ENCODE measurements at places on chromosomes 3 and 15. TPM values are rescaled to one million over a fixed set of nuclear protein-coding genes. Genes with fewer than 3 reads are reported as not detected.

The SYNPR gene
- not detected for total RNA-seq

The VEPH1 gene
- not detected for total RNA-seq

DNA sequence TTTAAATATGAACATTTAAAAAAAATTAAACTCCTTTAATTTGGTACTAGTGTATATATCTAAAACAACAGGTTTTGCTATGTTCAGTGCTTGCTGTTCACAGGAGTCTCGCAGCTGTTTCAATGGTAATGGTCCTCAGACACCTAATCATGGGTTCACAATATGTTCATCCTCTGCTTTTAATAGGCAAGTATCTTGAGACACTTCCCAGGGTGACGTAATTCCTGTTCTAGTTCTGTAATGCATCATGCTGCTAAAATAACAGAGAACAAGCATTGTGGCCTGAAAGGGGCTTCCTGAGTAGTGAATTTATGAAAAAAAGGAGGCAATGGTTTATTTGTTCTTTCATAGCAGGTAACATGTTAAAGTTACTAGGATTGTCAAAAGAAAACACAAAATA lies 625.2 kb upstream of the GBE1 start:
- DNase-seq, result no peak

DNA sequence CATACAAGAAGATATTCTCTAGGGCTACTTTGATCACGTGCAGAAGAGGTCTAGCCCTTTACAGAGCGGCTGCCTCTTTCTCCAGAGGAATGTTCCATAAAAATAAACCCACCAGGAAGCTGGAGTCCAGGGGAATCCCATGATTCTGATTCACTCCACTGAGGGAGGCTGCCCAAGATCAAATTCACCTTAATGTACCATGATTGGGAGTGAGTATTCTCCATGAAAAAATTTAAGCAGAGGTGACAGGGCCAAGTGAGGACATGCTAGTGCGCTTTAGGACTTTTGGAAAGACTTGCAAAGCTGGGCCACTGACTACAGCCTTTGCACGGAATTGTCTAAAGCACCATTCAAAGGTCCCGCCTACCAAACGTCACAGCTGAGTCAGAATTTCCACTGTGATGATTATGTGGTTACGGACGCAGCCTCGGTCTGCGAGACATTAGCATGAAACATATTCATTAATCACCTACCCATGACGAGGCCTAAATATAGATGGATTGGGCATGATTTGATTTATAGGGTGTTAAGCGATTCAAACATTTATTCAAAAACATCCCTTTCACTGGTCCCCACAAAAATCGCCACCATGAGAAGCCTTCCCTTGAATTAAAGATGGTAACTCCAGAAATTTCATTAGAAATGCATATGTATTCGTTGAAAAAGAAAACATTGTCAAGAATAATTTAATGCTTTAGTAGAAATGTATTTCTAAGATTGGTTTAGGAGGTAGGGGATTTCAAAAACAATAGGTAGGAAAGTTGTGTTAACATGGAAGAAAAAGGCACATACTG lies 152.6 kb downstream of the GREM1 start:
- DNase-seq, result no peak

- no peak for DNase-seq
Measured at GRCh38 chr3:161355508-161355907, 15.8 kb downstream of the SPTSSB start.
